ENCODE measurements at places on chromosomes 13 and 19.

- no peak for DNase-seq
These were observed 20.3 kb upstream of the GGACT start for GRCh38 chr13:100608906-100609305.

DNA sequence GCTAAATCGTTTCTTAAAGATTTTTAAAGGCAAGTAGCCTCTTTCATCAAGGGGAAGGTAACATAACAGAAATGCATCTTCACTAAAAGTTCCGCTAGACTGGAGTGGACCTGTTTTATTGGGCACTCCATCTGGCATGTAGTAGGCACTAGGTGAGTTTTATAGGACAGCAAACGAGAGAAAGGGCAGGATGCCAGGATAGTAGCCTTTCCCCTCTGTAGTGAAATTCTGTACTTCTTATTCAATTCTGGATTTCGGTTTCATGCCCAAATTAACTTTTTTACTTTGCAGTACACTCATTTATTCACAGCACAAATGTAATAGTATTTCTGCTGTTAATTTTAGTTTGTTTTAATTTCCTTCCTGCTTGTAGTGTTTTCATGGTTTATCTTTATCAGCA lies 45.2 kb downstream of the GPR180 start:
- DNase-seq, result no peak

- DNase-seq, result no peak
These were observed 2.9 kb downstream of the ANKRD27 start for GRCh38 chr19:32671883-32672593.

DNA sequence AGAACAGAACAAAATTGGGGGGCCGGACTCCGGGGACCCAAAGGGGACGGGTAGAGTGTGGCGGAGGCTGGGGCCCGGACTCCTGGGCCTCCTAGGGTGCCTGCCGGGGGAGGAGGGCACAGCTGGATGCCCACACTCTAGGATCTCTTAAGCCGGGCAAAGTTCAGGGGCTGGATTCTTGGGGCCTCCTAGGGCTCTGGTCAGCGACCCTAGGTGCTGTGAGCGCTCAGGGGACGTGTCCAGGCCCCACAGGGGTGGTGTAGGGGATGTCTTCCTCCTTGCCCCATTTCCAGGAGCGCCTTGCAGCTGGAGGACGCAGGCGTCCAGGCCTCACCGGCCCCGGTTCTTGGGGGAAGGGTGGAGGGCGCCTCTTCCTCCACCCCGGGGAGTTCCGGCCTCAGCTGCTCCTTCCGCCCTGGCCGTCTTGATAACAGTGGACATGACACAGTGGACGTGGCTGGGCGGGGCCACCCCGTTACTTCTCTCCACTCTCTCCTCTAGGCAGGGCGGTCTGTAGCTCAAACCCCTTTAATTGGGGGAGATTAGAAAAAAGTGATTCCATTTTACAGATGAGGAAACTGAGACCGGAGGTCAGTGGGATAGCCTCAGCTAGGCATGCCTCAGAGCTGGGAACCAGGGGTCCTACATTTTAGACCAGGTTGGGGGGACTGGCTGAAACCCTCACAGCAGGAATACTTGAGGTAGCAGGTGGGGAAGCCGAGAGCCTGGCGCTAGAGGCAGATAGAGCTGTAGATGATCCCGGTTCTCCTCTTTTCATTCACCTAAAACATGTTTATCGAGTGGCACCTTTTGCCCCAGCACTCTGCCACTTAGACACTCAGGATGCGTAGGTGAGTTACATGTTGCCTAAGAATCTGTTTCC lies 705 bp downstream of the STXBP2 start:
- DNase-seq, result peak; percentile 36

GRCh38 chr19:1853295-1854038 lies 5.2 kb upstream of the REXO1 start:
- peak; percentile 72 for DNase-seq

DNA sequence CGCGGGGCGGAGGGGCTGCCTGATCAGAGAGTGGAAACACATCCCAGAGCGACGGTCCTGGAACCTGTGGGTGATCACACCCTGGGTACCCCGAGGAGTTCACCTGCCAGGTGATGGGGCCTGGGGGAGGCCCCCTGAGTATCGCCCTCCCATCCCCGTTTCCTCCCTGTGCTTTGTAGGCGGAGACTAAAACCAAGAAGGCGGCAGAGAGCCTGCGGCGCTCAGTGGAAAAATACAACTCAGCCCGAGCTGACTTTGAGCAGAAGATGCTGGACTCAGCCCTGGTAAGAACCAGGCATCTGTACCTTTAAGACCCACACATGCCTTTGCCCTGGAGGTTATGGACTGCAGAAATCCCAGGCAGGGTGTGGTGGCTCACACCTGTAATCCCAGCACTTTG lies 19.3 kb downstream of the FCHO1 start:
- DNase-seq, result no peak

- no peak for DNase-seq
These were observed 15.0 kb downstream of the SLC25A42 start for GRCh38 chr19:19078801-19079200.

DNA sequence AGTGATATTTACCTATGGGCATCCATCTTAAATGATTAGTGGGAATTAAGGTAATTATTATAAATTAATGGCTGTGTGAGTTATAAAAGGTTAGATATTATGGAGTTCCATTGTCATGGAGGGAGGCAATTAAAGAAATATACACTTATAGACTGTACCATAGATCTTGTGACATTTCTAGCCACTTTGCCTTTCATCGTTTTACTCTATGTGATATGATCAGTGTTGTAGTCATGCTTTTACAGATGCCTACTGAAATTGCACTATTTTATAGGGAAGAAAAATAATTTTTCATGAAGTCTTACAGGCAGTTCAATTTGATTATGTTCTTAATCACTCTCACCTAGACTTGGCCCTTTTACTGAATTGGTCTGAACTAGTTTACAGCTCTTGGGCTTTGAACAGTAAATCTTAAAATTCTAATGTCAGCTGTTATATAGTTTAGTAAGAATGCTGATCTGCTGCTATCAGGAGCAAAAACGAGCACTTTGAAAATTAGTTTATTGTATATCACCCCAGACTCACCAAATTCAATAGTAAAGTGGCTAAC lies 301.2 kb downstream of the GPC6 start:
- no peak for DNase-seq

DNA sequence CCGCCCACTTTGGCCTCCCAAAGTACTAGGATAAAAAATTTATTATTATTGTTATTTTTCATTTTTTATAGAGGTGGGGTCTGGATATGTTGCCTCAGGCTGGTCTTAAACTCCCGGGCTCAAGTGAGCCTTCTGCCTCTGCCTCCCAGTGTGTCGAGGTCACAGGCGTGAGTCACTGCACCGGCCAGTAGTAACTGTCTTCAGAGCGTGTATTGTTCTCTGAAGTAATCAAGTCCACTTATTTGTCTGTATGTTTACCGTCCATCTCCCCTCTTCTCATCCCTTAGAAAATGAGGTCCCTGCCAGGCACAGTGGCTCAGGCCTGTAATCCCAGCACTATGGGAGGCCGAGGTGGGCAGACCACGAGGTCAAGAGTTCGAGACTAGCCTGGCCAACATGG lies 18.2 kb upstream of the SULT2B1 start:
- DNase-seq, result no peak

DNA sequence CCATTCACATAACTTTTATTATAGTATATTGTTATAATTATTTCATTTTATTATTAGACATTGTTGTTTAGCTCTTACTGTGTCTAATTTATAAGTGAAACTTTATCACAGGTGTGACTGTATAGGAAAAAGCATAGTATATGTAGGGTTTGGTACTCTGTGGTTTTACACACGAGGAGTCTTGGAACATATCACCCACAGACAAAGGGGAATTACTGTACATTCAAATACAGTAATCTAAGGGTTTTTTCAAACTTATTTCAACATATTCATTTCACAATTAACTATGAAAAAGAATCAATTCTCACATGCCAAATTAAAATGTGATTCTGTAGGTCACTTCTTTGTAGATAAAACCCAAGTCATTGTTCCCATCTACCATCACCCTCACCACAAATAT lies 46.0 kb downstream of the RBM26 start:
- DNase-seq, result no peak

- no peak for DNase-seq
These were observed 8.3 kb downstream of the LSR start for GRCh38 chr19:35257113-35257461.

DNA sequence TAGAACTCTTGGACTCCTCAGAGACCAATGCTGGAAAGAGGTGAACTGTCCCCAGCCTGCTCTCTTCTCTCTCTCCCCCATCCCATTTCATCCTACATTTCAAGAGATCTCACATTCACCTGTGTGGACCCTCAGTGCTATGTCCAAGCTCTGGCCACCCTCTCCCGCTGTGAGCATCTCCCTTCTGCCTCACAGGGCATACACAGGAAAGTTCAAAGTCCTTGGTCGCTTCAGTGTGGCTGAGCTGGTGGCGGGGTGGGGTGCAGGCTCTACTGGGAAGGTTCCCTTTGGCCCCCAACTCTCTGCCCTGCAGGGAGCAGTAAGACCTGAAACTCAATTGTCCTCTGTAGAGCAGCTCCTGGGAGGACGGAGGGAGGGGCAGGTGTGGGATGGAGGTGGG lies 27.0 kb downstream of the SPTBN4 start:
- DNase-seq, result no peak

DNA sequence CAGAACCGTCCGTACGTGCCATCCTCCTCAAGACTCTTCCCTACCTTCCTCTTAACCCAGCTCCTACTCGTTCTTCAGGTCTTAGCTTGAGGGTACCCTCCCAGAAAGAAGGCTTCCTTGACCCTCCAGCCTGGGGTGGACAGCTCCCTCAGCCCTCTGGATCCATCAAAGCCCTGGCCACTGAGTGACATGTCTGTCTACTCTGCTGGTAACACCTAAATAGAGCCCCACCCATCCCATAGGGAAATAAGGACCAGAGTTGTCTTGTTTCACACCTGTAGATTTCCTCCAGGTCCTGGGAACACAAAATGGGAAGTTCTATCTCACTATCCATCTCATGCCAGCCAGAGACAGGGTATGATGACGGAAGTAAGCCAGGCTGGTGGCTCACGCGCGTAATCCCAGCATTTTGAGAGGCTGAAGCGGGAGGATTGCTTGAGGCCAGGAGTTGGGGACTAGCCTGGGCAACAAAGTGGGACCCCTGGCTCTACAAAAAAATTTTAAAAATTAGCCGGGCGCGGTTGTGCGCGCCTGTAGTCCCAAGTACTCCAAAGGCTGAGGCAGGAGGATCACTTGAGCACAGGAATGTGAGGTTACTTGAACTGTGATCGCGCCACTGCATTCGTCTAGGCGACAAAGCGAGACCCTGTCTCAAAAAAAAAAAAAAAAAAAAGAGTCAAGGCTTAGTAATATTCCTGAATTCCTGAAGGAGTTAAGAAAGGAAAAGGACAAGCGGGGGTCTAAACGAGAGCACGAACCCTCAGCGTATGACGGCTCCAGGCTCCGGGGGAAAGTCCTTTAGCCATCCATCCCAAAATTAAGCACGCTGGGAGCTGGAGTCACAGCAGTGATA lies 566 bp upstream of the CCDC97 start:
- peak; percentile 52 for DNase-seq

GRCh38 chr13:60162096-60162495 lies 1.6 kb downstream of the DIAPH3 start:
- DNase-seq, result no peak

- DNase-seq, result no peak
These were observed 2.3 kb downstream of the KASH5 start for GRCh38 chr19:49390131-49390928.

DNA sequence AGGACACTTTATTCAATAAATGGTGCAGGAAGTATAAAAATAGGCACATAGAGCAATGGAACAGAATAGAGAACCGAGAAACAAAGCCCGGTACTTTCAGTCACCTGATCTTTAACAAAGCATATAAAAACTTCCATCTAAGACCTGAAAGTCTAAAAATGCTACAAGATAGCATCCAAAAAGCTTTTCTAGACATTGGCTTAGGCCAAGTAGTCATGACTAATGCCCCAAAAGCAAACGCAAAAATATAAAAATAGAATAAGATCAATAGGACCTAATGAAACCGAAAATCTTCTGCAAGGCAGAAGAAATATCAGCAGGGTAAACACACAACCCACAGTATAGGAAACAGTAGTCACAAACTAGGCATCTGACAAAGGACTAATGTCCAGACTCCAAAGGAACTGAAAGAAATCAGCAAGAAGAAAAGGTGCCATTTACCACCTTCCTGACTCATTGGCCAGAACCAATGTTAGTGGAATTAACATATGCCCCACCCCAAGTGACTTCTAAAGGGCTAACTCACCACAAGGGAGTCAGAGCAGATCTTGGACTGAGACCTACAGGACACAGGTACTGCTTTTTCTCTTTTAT lies 40.8 kb upstream of the CEACAM21 start:
- DNase-seq, result no peak

DNA sequence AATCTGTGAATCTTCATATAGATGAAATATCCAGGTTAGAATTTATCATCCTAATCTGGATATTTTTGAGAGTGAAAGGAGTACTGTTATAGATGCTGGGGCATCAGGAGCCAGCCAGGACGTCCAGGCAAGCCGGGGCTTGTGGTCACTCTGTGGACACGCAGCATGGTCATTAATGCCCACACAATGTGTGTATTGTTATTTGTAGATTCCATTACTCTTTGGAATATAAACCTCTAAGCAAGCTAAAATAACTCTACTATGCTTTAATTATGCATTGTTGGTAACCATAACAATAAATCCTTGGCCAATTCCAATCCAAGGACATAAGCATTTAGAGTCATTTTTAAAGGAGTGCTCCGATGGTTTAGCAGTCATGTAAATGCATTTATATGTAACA lies 137.9 kb downstream of the TM9SF2 start:
- no peak for DNase-seq

DNA sequence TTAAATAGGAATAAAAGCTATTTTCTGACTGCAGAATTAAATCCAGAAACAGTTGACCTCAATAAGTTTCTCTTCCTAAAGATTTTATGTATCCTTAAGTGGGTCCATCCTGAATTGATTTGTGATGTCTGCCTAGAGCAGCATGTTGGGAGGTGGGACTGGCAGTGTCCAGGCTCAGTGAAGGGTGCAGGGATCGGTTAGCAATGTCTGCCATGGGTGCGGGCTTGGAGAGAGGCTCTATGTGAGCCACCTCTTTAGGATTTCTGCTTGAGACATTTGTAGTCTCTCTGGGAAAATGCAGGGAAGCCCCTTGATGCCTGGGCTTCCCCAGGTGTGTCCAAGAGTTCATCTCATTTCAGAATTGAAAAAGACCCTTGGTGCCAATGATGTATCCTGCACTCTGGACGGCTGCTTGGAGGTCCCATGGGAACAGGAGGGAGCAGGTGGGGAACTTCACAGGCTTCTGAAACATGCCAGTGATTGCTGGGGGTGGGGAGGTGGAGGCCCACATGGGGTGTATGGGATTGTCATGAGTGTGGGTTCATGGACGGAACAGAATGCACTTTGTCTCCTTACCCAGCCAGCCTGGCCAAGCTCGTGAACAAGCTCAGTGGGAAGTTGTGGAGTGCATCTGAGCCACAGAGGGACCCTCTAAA lies 6.2 kb upstream of the COLGALT1 start:
- no peak for DNase-seq

GRCh38 chr13:38417241-38417640 lies 67.6 kb downstream of the UFM1 start:
- DNase-seq, result no peak

DNA sequence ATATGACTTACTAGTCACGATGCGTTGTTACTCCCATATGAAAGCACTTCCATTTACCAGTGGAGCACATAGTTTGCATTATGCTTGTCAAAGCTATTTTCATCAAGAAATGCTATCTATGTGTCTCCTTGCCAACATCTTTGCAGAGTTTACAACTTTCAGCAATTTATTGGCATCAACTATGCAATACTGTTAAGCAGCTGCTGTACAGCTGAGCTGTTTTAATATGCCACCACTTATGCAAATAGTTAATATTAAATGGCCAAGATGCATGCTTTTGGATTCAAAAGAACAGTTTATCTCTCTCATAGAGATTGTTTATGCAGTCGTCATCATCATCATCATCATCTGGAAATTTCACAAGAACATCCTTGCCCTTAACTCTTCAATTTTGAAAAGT lies 67.9 kb upstream of the KLF5 start:
- DNase-seq, result peak; percentile 8
